ENCODE measurements at places on chromosomes 7 and 10. TPM values are rescaled to one million over a fixed set of nuclear protein-coding genes. Genes with fewer than 3 reads are reported as not detected.

MOGAT3 gene
- not detected for total RNA-seq

NANOS1 gene
- total RNA-seq: 11.3 TPM

FLNC gene
- 71.1 TPM for total RNA-seq

ITPRID1 gene
- total RNA-seq: not detected

GRM3 gene
- total RNA-seq: not detected

OR13A1 gene
- total RNA-seq: not detected

SLC25A13 gene
- total RNA-seq: 12.4 TPM

KAZALD1 gene
- total RNA-seq: 54.4 TPM

MNX1 gene
- total RNA-seq: 0.32 TPM

NEUROD6 gene
- total RNA-seq: not detected

GPR26 gene
- not detected for total RNA-seq

PKD2L1 gene
- total RNA-seq: not detected

MBL2 gene
- total RNA-seq: not detected

PVRIG gene
- not detected for total RNA-seq

PTF1A gene
- not detected for total RNA-seq

SUV39H2 gene
- total RNA-seq: 20.6 TPM

COL17A1 gene
- 0.30 TPM for total RNA-seq

C10orf53 gene
- not detected for total RNA-seq

CLDN4 gene
- total RNA-seq: not detected

PAX4 gene
- total RNA-seq: not detected

LBX1 gene
- 2.0 TPM for total RNA-seq

Data from MG63 (cell line).